ENCODE measurements at places on chromosomes 13 and 19.
A peak's percentile ranks its signal among the peaks of the same experiment; 100 is the strongest.

DNA sequence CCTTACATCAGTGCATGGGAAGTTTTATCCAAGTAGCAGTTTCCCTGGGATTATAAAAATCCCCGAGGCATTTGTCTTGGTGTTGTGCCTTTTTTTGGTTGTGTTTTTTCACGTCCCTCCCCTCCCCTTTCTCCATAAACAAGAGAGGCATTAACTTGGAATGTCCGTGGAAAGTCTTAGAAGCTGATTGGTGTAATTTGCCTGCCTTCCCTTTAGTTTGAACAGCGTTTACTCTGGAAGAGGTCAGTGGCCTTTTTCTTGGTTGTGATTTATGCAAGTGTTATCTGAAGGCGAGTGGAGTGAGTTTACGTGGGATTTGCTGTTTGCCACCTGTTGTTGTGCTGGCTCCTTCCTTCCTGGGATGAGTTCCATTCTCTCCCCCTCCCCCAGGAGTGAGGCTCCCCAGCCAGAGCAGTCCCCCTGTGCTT lies 7.2 kb downstream of the ACTN4 start:
- no peak for DNase-seq

DNA sequence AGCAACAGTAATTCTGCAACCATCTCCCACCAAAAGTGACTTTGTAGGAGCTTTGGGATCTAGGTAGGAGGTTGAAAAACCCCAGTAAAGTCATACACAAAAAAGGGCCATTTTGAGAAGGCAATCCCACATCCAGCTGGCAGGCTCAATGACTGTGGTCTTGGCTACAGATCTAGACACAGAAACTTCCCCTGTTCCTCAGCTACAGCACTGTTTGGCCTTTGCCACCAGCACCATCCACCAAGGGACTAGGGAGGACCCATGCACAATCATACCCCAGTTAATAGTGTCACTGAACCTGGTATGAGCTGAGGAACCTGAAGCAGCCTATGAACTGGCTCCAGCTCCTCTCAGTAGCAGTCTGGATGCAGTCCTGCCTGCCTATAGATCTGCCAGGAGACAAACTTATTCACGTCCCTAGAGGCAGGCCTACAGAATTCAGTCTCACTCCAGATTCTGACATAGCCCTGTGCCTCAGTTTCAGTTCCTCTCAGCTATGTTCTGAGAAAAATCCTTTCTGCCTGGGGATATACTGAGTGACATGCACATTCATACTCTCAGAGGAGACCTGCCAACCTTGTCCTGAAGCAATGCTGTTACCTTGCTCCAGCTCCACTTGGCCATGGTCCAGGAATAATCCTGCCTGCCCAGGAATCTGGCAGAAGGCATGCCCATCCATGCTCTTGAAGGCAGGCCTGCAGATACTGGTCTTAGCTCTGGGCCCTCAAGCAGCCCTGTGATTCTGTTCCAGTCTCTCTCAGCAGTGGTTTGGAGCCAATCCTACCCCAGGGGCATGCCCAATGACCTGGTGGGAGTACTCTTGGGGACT lies 2048.3 kb upstream of the PCDH20 start:
- DNase-seq: no peak

DNA sequence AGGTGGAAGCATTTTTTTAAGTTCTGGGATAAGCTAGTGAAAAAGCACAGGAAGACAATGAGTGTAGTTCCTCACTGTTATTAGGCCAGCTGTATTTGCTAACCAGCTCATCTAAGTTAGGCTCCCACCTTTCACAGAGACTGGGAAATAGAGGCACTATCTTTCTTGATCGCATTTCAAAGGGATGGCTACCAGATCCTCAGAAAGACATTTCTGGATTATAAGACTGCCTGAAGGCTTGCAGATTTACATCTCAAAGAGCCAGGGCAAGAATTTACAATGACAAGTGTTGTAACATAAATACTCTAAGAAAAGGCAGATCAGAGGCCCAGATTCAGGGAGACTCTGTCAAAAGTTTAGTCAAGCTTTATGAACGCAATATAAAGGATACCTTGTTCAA lies 1005.5 kb downstream of the PCDH9 start:
- DNase-seq: no peak

DNA sequence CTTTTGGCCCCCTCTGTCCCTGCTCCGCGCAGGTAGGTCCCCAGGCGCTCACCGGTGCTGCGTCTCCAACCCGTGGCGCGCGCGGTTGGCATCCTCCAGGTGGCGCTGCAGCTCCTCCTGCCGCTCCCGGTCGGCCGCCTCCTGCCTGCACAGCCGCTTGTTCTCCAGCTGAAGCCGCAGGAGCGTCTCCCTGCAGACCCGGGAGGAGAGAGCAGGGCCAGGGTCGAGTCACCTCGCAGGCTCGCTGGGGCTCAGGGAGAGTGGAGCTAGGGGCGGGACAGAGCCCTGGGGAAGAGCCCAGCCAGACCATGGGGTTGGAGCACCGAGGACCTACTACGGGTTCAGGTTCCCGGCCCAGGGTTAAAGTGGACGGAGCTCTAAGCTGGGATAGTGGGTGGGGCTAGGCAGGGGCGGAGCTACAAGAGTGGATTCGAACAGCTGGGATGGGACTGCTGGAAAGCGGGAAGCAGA lies 9.3 kb downstream of the HOOK2 start:
- peak; percentile 78 for DNase-seq

- no peak for DNase-seq
These were observed 84.7 kb downstream of the KL start for GRCh38 chr13:33100886-33101285.

DNA sequence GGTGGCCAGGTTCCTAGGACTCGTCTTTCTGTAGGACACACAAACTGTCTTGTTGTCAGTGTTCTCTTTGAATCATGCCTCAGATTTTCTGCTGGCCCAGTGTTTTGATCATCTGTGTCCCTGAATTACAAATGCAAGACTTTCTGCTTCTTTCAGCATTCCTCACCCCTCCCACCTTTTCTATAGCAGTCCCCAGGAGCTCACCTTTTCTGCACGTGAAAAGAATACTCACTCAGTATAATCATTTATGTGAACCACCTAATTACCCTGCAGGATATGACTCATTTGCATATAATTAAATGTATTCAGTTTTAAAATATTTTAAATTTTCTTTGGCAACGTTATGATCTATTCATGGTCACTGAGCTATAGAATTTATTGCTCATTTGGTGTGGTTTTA lies 389.2 kb downstream of the ITGBL1 start:
- DNase-seq: no peak

Measured in naive B cell (primary cell).